ENCODE measurements at places on chromosomes 13 and 19. TPM values are rescaled to one million over a fixed set of nuclear protein-coding genes. Genes with fewer than 3 reads are reported as not detected.

- no peak for DNase-seq
Observed at GRCh38 chr13:69315039-69315438, 792.6 kb upstream of the ATXN8OS start.

DNA sequence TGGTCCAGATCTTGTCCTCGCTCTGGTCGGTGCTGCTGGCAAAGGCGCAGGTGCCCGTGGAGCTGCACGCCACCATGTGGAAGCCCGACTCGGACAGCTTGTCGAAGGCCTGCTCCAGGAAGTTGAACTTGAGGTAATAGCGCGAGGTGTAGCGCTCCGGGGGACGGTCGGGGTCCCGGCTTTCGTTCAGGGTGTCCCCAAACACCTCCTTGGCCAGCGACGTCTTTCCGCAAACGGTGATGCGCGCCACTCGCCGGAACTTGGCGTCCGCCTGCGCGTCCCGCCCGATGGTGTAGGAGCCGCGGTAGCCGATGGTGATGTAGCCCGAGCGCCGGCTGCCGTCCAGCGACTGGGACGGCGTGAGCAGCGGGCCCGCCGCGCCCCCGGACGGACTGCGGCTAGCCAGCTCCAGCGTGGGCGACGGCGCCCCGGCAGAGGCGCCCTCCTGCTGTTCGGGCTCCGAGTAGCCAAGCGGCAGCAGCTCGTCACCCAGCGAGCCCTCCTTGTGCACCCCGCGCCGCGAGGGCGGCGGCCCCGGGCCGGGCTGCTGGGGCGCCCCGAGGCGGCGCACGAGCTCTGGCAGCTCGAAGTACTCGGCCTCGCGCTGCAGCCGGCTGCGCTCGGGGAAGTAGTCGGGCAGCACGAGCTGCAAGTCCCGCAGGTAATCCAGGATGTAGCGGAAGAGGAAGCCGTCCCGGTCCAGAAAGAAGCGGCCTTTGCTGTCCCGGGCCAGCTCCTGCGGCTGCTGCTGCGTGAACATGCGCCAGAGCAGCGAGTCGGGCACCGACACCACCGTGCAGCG lies 801 bp downstream of the KCTD12 start:
- DNase-seq = peak; percentile 81

Gene CEACAM19
- polyA plus RNA-seq = 11.7 TPM

GRCh38 chr13:38753878-38754277 lies 67.0 kb downstream of the FREM2 start:
- DNase-seq = no peak

DNA sequence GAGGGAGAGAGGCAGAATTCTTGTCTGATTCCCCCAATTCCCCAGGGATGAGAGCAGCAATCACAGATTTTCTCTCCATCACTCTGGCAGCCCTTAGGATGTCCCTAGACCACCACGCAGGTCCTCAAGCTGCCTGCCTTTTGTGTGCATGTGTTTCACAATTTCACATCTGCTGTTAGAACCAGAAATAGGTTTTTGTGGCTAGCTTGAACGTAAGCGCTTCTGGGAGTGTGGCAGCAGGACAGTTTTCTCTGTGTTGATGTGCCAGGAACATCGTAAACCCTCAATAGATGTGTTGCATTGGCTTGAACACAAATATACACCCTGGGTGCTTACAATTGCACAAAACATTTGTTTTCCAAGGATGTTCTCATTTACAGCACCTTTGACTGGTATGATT lies 78.8 kb upstream of the TMTC4 start:
- no peak for DNase-seq

DNA sequence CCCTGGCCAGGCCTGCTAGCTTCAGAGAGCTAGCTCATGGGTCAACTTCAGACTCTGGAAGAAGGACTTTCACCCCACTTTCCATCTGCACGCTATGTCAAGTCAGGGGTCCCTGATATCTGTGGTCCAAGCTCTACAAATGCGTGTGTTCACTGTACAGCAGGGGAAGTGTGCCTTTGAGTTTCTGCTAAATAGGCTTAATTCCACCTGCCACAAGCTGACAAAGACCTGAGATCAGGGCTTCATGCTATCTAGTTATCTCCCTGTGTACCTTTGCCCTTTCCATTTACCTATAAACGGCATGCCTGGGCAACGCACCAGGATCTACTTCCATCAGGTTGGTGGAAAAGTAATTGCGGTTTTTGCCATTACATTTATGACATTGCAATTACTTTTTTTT lies 10.7 kb upstream of the SULT2A1 start:
- DNase-seq = no peak

Gene ZNF284
- polyA plus RNA-seq = 2.9 TPM

DNA sequence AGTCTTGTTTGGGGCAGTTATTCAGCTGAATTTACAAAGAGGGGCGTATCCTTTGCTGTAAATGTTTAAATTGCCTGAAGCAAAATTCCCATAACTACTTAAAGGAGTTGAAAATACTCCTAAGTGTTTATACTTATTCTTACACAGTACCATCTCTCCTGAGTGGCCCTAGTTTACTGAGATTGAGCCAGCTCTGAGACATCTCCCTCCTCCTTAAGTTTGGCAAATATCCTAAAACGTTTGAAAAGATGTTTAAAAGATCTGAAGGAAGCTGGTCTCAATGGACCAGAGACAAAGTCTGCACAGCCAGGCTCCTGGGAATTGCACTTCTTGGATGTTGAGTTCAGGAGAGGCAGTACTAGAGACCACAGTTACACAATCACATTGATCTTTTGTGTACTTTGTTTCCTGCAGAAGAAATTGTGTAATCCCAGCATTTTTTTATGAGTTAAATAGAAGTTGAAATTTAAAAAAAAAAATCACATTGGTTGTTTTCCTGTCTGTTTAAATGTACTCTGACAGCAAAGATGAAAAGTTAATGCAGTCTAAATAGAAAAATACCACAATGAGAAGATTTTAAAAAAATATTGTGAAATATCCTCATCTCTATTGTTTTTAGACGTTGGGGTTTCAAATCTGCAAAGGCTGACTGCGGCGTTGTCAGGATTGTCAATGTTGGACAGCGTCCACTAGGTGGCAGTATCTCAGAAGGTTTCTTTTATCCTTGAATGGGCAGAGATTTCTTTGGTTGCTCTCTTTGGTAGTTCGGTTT lies 20.7 kb downstream of the TNFSF11 start:
- peak; percentile 75 for DNase-seq

Gene CCDC70
- not detected for polyA plus RNA-seq

DNA sequence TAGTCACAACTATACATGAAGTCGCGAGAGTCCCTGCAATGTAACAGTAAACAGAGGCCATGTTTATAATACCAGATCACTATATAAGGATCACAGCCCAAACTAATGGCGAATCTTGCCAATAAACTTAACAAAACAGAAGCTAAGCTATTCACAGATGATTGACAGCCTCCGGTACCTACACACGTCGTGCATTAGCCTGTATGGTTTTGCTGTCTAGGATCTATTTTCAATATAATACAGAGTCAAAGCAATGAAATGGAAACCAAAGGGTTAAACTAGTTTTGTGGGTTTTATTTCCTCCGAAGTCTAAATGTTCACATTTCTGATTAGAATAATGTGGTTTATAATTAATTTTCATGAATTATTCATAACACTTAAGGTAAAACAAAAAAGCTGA lies 10.1 kb downstream of the ANKRD10 start:
- no peak for DNase-seq

Gene LCP1
- 14.2 TPM for polyA plus RNA-seq

GRCh38 chr13:43787997-43788396 lies 1.2 kb upstream of the ENOX1 start:
- DNase-seq = peak; percentile 59

Gene CD177
- polyA plus RNA-seq = 0.25 TPM

DNA sequence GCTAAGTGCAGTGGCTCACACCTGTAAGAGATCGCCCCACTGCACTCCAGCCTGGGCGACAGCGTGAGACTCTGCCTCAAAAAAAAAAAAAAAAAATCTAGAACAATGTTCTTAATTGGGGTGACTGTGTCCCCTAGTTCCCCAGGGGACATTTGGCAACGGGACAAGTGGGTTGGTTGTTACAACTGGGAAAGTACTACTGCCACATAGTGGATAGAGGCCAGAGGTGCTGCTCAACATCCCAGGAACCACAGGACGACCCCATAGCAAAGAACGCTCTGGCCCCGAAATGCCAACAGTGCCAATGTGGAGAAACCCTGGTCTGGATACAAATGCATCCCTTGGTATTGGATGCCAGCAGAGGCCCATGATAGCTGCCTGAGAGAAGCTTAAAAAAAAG lies 11.8 kb downstream of the NLRP12 start:
- no peak for DNase-seq

Gene CCDC106
- 16.1 TPM for polyA plus RNA-seq

DNA sequence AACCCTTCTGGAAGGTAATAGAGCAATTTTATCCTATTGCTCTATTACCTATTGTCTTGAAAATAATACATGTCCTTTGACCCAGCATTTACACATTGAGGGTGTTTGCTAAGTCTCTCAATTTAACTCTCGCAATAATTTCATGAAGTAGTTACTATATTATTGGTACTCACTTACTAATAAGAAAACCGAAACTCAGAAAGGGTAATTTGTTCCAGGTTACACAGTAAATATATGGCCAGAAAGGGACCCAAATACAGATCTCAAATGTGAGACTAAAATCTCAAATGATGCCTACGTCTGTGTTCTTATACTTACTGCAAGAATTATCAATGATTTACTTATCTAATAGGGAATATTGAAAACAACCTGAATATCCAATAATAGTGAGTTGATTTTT lies 29.7 kb upstream of the FAM216B start:
- DNase-seq = no peak

- DNase-seq = peak; percentile 16
Observed at GRCh38 chr13:89695343-89696257, 1651.9 kb upstream of the MIR17HG start.

Gene CYP2A6
- polyA plus RNA-seq = not detected

Gene S1PR4
- polyA plus RNA-seq = 0.34 TPM

All from hindlimb muscle (tissue), 1 donor.